ENCODE measurements at places on chromosomes 1 and 21. TPM values are rescaled to one million over a fixed set of nuclear protein-coding genes. Genes with fewer than 3 reads are reported as not detected.

GRCh38 chr21:26572702-26573381, at the start of gene CYYR1:
Gene CYYR1, minus strand, starts transcription at chr21:26573286. Its CDS starts 346 bp downstream, at chr21:26572940.
- no peak for DNase-seq

DNA sequence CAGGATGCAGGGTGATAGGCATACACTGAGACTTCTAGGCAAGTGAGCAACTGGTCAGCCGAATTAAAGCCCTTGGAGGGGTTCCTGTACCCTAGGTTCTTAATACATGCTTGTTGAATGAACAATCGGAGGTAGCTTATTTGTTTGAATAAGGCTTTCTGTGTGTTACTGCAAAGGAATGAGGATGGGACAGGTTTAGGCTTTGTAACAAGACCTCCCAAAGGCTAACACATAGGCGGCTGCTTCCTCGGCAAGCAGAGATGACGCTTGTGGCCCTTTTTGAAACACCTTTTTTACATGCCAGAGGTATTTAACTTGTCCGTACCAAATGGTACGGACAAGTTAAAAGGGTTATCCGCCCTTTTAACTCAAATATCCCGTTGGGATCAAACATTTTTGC, 511.6 kb downstream of the KIF26B start:
- DNase-seq = no peak

The ADGRB2 gene
- polyA plus RNA-seq = 17.6 TPM

GRCh38 chr21:27024301-27024700, 57.4 kb upstream of the ADAMTS5 start:
- no peak for DNase-seq

DNA sequence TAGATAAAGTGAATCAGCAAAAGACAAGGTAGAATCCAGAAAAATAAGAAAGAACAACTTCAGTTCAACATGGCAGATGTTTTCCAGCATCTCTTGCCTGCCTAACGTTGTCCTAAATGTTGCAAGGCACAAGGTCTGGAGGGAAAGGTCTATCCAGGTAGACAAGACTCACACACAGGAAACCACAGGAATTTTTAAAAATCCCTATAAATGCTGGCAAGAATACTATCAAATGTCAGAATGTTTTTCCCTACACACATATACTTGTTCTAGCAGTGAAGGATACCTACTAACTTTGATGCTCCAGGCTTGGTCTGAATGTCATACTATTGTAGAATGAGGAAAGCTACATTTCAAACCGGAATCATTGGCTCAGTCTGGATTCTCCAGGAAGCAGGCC, 10.6 kb downstream of the GJA5 start:
- no peak for DNase-seq

DNA sequence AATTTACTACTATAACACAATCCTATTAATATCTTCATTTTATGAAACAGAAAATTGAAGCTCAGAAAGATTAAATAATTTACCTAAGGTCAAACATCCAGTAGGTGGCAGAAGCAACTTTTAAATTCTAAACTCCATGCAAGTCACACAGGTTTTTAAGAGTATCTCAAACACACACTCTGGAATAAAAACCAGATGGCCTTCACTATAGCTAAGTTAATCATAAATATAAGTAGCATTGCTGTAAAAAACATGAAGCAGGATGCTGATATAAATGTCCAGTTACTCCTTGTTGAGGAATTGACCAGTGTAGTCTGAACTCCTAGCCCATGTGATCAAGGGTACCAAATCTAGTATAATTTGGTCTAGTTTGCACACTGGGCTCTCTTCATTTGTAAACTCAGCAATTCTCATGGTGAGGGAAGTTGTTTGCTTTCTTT, 9.4 kb upstream of the FMO3 start:
- DNase-seq = peak; percentile 50

- DNase-seq = no peak
Observed at GRCh38 chr1:109274533-109275476, 8.1 kb downstream of the PSRC1 start.

- no peak for DNase-seq
Observed at GRCh38 chr1:74579425-74579824, 67.0 kb upstream of the LRRC53 start.

GRCh38 chr1:35112668-35113067, 33.5 kb downstream of the ZMYM1 start:
- DNase-seq = no peak

The RHD gene
- polyA plus RNA-seq = 0.30 TPM

The OPTC gene
- not detected for polyA plus RNA-seq

DNA sequence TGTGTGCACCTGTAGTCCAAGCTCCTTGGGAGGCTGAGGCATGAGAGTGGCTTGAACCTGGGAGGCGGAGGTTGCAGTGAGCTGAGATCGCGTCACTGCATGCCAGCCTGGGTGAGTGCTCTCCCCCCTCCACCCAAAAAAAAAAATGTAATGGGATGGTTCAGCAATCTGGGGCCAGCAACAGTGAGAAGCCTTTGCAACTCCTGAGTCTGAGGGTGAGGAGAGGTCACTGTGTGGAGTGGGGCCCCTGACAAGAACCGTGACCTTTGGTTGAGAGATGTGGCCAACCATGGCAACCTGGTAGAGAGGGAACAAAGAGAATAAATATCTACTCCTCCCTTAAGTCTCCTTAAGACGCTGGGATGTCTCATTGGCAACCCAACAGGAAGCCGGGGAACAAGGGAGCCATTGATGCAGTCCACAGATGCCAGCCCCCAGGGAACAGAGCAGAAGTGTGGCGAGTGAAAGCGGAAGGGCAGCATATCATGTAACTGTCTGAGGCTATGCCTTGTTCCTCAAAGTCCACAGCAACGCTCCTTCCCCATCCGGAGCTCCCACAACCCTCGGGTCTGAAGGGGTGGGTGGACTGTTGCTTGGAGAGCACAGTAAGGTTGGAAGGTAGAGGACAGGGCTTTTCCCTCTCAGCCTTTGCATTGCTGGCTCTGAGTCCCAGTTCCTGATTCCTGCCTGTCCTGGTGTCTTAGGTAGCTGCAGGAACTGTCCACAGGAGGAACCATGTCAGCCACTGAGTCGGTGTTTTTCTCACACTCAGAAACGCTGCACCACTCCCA, 8.3 kb downstream of the TRNP1 start:
- peak; percentile 27 for DNase-seq

DNA sequence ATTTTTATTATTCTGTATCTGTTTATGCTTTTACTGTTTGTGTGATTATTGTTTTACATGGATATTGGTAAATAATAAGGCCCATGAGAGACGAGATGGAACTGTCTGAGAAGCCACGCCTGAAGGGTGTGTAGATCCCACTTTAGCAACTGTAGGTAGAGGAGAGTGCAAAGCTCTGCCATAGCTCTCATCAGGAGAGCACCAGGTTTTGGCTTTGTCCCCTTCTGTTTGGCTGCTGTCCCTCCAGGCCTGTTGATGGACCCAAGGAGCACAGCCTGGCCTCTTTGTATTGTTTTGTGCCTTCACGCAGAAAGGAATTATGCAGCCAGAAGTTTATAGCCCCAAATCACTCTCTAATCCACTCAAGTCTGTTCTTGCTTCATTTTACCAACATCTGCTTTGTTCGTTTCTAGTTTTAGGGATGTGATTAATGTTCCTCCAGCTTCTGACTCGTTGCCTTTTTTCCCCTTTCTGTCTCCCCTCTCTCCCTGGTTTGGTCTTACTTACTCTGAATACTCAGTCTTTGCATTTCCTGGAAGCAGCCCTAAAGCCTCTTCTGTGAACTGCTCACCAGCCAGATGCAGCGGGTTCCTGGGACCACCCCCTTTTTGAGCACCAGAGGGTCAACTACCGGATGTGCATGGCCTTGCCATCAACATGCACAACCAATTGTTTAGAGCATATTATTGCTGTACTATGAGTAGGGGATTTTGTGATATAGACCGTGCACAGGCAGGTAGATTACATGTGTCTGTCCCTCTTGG, 127.3 kb downstream of the HHAT start:
- DNase-seq = no peak

The FLG2 gene
- 0.12 TPM for polyA plus RNA-seq

DNA sequence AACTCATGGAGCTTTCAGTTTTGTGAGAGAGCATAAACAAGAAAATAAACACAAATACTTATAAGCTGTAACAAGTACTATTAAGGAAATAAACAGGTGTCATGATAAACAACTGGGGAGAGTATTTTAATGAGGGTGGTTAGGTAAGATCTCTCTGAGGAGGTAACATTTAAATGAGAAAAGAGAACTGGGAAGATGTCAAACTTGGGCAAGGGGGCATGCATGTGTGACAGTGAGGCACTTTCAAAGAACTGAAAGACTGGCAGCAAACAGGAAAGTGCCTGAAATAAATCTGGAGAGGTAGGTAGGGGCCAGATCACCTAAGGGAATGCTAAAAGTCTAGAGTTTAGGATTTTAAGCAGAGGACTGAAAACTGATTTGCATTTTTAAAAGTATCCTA, 37.8 kb downstream of the NSL1 start:
- no peak for DNase-seq

DNA sequence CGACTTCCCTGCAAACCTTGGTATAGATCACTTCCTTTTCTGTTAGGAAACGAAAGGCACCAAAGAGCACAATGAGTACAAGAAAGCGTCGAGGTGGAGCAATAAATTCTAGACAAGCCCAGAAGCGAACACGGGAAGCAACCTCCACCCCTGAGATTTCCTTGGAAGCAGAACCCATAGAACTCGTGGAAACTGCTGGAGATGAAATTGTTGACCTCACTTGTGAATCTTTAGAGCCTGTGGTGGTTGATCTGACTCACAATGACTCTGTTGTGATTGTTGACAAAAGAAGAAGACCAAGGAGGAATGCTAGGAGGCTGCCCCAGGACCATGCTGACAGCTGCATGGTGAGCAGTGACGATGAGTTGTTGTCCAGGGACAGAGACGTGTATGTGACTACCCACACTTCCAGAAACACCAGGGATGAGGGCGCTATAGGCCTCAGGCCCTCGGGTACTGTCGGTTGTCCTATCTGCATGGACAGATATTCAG, 18.5 kb downstream of the FAM89A start:
- DNase-seq = no peak

- DNase-seq = no peak
Observed at GRCh38 chr21:23401278-23401677, 2206.0 kb downstream of the MRPL39 start.

The CASQ1 gene
- 912 TPM for polyA plus RNA-seq

The ODF2L gene
- polyA plus RNA-seq = 18.3 TPM

The NBL1 gene
- polyA plus RNA-seq = 25.9 TPM

- no peak for DNase-seq
Observed at GRCh38 chr1:160164121-160164520, 12.7 kb downstream of the ATP1A4 start.

The MAP3K21 gene
- 0.27 TPM for polyA plus RNA-seq

GRCh38 chr1:172650474-172651193, 8.3 kb upstream of the FASLG start:
- no peak for DNase-seq

- no peak for DNase-seq
Observed at GRCh38 chr1:197876894-197877293, 25.5 kb upstream of the C1orf53 start.

GRCh38 chr1:17717594-17718535, 37.3 kb upstream of the ACTL8 start:
- DNase-seq = no peak

DNA sequence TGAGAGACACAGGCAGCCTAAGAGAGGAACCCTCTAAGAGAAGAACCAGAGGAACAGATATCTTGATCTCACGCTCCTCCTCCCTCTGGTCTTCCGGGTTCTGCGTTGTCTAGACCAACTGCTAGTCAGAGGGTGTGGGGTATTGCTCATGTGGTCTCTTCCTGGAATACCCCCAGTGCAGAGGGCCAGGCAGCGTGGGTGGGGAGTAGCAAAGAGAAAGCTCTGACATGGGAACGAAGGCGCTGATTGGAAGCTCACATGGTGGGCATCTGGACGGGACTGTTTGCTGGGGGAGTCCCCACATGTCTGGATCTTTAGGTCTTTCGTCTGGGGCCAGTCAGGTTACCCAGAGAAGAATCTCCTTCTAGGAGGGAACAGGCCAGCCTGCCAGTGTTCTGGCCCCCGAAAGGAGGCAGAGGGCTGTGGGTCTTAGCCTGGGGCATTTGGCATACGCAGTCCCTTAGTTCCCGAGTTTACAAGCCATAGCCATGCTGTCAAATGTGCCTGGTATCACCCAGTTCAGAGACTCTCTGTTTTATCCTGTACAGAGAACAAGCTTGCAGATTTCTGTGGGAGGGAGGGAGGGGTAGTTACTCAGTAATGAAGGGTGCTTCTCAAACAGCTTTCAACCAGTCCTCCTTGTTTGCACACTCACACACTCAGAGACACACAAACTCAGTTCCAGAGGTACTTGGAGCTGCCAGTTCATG, 18.3 kb upstream of the IL6R start:
- DNase-seq = no peak

The FMO4 gene
- polyA plus RNA-seq = 3.8 TPM

The SEC16B gene
- 7.0 TPM for polyA plus RNA-seq

The SLAMF7 gene
- polyA plus RNA-seq = 0.71 TPM

GRCh38 chr1:1442069-1442770, 6.7 kb downstream of the VWA1 start:
- DNase-seq = no peak

The MAP7D1 gene
- polyA plus RNA-seq = 161 TPM

The MYOG gene
- 562 TPM for polyA plus RNA-seq

DNA sequence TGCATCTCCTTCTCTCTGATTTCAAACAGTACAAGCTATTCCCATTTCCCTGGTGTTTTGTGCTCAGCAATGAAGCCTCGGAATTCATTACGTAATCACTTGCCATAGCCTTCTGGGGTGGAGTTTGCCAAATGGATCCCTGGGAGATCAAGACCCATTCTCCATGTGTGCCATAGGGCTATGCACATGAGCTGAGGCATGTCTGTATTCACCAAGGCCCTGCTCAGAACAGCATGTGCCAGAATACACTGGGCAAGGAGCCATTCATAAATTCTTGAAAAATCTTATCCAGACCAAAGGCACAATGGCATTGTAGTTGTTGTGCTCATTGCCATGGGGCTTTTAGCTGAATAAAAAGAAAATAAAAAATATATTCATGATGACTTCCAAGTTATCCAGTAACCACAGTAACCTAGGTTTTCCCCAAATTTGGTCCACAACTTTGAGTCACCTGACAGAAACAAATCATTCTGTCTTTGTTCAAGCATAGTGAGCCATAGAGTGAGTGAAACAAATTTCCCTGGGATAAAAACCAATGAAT, 53.0 kb downstream of the CRB1 start:
- DNase-seq = no peak

The AIRE gene
- polyA plus RNA-seq = 0.15 TPM

The ADARB1 gene
- 24.0 TPM for polyA plus RNA-seq

GRCh38 chr1:10694274-10694632, 102.2 kb downstream of the CASZ1 start:
- no peak for DNase-seq

GRCh38 chr1:19287436-19288185, 959 bp downstream of the AKR7A3 start:
- no peak for DNase-seq
